ENCODE measurements at places on chromosomes 5 and 9.

GRCh38 chr5:169527066-169527465 is 56.5 kb upstream of the SPDL1 start:
- DNase-seq = no peak

DNA sequence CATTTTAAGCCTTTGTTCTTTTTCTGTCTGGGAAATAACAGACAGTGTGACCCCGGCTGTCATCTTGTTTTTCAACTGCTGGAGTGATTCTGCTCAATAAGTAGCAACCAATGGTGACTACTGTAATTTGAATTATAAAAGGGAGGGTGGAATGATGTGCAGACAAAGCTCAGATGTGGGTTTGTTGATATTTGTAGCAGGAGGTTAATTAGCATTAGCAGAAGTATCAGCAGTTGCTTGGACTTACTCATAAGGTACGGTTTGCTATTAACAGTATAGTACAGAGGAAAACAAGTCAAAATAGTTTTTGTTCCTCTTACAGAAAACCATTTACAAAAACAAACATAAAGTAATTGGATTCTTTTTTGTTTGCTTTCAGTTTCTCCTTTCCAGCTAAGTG is 140.4 kb downstream of the TUSC1 start:
- DNase-seq = no peak

GRCh38 chr9:137691646-137692351 is 73.0 kb downstream of the EHMT1 start:
- DNase-seq = no peak

DNA sequence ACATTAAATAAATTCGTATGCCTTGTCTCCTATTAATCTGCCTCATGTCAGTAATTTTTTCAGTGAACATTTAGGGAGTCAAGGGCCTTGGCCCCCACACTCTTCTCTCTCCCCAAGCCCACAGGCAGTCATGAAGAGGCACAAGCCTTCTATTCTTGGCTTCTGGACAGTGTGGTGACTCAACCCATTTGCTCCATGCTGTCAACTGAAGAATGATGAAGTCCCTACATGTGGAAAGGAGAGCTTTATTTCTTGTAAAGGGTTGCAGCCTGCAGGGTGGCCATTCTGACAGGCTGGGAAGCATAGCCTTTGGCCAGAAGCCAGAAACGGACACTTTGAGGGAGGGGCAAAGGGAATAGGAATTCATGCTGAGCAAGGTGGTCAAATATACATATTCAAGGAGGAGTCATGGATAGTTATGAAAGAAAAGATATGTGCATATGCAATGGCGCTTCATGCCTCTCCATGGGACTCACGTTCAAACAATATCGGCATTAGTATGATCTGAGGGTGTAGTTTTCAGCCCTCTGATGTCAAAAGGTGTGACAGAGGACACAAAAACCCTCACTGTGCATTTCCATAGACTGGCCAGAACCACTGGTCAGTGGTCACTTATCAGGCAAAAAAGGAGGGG is 31.3 kb downstream of the ANKRA2 start:
- DNase-seq = no peak

- DNase-seq = no peak
Measured at GRCh38 chr5:171984748-171985419, 21.6 kb downstream of the FBXW11 start.

- no peak for DNase-seq
Measured at GRCh38 chr5:77560677-77561263, 68.7 kb upstream of the WDR41 start.

GRCh38 chr5:23419115-23419514 is 88.3 kb upstream of the PRDM9 start:
- no peak for DNase-seq

- DNase-seq = no peak
Measured at GRCh38 chr5:113612060-113612496, 98.6 kb downstream of the YTHDC2 start.

DNA sequence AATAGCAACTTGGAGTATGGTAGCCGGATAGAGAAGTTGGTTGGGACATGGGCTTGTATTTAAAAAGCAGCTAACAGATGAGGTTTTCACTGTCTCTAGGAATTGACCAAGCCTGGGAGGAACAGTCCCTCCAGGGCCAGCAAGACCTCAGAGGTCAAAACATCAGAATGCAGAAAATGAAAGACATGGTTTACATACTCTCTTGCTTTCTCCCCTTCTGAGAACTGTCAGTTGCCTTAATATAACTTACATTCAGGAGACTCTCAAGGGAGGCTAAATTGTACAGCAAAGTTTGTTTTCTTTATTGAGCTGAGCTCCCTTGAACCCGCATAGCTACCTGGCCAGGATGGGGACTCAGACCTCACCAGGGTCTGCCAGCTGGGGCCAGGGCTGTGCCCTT is 179.3 kb downstream of the GAS1 start:
- DNase-seq = no peak

- no peak for DNase-seq
Measured at GRCh38 chr5:98563885-98564653, 209.4 kb upstream of the RGMB start.

DNA sequence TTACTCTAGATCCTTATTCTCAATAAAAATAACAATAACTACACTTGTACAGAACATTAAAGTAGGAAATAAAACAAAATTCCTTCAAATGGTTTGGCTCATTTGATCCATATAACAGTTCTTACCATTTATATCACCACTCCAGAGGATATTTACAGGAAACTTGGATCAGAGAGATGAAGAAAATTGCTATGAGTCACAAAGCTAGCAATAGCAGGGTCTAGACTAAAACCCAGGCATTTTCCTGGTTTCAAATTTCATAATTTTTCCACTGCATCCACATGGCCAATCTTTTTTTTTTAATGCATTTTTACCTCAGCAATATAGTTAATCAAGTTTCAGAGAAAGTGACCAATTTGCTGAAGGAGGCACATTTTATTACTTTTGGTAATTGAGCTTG is 299.2 kb downstream of the ELAVL2 start:
- DNase-seq = no peak

GRCh38 chr5:41281215-41281810 is 68.0 kb upstream of the C6 start:
- DNase-seq = no peak

GRCh38 chr9:131965103-131965502 is 114.6 kb downstream of the MED27 start:
- no peak for DNase-seq

DNA sequence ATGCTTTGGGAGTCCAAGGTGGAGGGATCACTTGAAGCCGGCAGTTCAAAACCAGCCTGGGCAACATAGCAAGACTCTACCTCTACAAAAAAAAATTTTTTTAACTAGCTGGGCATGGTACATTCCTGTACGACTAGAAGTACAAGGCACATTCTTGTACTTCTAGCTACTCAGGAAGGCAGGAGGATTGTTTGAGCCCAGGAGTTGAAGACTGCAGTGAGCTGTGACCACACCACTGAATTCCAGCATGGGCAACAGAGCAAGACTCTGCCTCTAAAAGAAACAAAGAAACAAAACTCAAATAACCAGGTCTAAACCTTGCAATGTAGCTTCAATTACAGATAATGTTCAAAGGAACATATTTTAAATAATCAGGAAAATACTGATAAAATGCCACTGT is 56.2 kb downstream of the SSBP2 start:
- no peak for DNase-seq

DNA sequence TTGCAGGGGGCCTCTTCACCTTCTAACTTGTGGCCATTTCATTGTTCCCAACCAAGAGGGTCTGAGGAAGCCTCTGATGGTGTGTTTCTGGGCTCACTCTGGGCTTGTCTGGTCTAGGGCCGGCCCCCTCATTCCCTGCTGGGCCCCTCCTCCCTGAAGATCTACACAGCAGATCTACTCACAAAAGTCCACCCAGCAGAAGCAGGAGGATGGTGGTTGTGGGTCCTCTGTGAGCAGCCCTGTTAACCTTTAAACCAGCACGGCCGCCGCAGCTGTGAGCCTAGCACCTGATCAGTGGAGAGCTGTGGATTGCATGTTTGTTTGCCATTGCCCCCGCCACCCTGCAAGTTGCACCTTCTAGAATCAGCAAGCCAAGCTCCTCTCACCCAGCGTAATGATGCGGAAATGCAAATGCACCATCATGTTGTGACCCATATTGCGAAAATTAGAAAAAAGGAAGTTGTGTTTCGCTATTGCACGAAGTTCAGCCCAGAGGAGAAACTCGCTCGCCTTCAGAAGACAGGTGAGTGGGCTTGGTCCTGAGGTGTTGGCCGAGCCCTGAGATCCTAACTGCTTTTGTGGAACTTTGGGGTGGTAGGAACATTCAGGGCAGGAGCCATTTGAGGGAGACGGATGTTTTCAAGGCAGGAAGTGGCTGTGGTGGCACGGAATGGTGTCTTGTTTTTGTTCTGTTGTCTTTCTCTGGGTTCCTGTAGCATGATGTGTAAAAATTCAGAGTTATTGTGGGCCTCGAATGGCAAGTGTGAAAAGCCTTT is 16.7 kb downstream of the FGD3 start:
- no peak for DNase-seq

DNA sequence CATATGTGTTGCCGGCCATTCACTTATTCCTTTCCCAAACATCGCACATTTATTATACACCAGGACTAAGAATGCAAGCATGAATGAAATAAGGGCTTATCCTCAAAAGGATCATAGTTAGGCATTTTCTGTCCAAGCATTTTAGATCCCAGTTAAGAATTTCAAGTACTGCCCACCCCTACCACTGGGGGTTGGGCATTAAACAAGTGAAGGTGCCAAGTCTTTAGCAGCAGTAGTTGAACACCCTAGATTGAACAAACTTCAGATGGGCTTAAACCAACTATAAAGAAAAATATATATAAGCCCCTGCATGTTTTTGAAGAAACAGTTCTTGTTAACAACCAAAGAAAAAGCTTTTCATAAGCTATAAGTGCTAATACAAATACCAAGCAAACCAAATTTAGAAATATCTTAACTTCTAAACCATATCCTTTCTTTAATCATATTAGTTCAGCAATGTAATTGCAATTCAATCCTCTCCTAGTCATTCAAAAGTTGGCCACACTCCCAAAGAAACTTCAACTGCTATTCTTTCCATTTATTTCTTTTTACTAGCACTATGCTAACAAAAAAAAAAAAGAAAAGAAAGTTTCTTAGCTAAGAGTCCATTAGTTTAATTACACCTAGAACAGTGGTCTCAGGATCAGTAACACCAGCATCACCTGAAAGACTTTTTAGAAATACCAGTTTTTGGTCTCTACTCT is 149.8 kb downstream of the MLLT3 start:
- no peak for DNase-seq

GRCh38 chr5:67045816-67046740 is 150.5 kb downstream of the CD180 start:
- DNase-seq = no peak

DNA sequence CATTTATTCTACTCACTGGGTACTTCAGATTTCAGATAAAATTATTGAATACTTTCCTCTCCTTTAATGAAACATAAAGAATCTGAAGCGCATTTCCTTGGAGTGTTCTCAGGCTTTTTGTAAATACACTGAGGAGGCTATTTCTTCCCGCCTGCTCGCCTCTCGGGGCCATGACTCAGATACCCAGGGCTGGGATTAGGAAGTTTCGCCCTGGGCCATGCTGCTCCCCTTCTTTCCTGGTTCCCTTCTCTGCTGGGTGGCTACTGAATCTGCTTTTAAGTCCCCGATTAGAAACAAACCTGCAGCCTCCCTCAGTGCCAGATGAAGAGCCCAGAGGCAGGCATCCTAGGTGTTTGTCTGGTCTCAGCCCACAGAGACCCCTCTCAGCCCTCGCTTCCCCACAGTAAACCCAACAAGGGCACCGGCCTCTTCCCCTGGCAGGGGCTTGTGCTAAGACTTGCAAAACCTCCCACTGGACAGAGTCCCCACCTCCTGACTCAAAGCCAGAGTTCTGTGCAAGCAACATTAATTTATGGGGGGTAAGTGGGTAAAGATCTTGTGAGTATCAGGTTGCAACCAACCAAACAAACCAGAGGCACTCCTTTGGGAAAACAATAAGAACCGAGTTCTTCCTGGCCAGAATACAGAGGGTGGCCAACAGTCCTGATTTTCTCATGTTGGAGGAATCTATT is 30.7 kb upstream of the IRX1 start:
- DNase-seq = no peak

DNA sequence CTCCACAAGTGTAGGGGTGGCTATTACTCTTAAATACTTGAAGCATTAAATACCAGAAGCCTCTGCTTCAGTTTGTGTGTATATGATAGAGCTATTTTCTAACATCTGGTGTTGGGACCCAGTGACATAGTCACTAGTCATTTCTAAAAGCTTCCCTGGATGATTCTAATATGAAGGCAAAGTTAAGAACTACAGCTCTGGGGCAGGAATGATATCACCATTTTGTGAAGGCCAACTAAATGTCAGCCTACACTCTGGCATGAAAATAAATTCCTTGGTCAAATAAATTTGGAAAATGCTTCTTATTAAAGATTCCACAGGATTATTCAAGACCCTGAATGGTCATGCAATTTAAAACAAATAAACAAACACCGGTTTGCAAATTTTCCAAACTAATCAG is 197.7 kb downstream of the PLK2 start:
- no peak for DNase-seq

DNA sequence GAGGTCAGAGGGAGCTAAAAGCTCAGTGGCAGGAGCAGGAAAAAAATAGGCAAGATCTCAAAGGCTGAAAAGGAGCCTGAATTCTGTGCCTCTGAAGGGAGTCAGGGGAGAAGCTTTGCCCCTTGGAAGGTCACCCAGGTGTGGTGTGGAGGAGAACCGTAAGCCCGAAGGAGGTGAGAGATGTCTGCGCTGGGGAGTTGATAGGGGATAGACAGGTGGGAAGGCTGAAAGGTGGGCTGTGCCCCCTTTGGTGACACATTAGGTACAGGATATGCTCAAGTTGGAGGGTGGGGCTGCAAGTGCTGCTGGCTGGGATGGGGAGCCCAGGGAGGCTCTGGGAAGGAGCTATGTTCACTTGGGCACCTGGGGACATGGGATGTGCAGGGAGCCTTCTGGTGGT is 217.7 kb downstream of the PAX5 start:
- no peak for DNase-seq

DNA sequence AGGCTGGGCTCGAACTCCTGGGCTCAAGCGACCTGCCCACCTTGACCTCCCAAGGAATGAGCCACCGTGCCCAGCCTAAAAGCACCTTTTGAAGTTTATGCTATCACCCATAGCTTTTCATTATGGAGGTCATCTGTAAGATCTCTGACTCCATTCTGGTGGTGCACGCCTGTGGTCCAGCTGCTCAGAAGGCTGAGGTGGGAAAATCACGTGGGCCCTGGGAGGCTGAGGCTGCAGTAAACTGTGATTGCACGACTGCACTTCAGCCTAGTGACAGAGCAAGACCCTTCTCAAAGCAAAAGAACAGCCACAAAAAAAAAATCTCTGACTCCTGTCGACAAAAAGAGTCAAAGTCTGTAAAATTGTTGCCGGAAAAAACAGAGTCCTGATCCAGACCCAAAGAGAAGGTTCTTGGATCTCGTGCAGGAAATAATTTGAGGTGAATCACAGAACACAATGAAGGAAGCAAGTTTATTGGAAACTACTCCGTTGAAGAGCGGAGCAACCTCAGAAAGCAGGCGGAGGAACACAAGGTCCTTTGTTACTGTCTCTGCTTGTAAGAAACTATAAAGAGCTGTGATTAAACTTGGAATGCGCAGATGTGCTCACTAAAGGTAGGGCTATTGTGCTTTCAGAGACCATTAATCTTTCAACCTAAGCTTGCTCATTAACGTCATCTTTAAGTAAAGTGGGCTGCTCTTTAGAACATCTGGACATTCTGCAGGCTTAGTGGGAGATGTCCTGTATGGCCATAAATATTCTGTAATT is 2.0 kb upstream of the HAUS6 start:
- DNase-seq = no peak

GRCh38 chr9:8855046-8855445 is 1055.5 kb upstream of the DMAC1 start:
- no peak for DNase-seq

Data from stimulated activated CD8-positive, alpha-beta memory T cell treated with anti-CD3 and anti-CD28 coated beads, Interleukin-7, amount 100 ng/mL, for 1 hour (primary cell).